ENCODE measurements at places on chromosomes 12 and 14. TPM values are rescaled to one million over a fixed set of nuclear protein-coding genes. Genes with fewer than 3 reads are reported as not detected.

- H3K27me3 ChIP-seq: peaks cover 27% of the 10 kb centered on the region
- H3K4me1 ChIP-seq: no peaks in the 10 kb centered on the region
- no peaks in the 10 kb centered on the region for H3K36me3 ChIP-seq
- DNase-seq: no peak
- H3K27ac ChIP-seq: no peak overlapping the region
These were observed 161.1 kb upstream of the FOXN3 start for GRCh38 chr14:89578156-89578555.

DNA sequence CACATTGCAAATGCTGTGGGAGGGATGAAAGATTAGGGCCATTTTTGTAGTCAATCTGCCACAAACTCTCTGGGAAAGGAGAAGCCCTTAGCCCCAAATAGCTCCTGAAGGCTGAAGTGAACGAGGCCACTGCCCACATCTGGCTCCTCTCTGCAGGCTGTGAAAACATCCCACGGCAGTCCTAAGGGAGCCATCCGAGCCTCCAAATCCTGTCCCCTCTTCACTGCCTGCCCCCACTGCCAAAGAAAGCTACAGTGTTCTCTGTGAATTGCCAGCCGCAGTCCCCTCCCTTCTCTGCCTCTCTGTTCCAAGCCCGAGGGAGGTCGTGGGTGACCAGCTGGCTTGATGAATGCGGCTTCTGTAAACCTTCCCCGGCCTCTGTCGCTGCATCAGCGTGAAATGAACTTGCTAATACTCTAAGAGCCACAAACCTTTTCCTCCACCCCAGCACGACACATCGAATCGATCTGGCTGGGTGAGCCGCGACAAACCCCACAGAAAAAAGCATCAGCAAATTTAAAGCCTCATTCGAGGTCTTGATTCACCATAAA lies 180.7 kb upstream of the NRXN3 start:
- H3K27ac ChIP-seq: no peak overlapping the region
- no peaks in the 10 kb centered on the region for H3K4me1 ChIP-seq
- DNase-seq: no peak
- H3K27me3 ChIP-seq: peaks cover 63% of the 10 kb centered on the region
- no peaks in the 10 kb centered on the region for H3K36me3 ChIP-seq
- no peak overlapping the region for H3K4me3 ChIP-seq

DNA sequence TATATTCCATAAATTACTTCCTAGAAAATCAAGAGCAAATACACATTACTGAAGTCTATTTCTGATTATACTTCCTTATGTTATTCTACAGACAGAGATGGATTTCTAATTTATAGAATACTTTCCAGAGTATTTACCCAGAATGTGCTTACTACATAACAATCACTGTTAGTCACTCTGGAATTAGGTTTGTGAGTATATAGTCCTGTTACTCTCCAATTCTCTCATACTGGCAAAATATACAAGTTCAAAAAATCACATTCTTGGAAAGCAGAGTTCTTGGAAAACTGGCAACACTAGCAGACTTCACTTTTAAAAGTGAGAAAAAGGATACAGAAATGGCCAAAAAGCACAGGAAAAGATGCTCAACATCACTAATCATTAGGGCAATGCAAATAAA lies 7.3 kb downstream of the PPP2R5E start:
- no peak overlapping the region for H3K27ac ChIP-seq
- DNase-seq: no peak
- no peaks in the 10 kb centered on the region for H3K27me3 ChIP-seq
- peaks cover 44% of the 10 kb centered on the region for H3K36me3 ChIP-seq
- no peak overlapping the region for H3K4me3 ChIP-seq

DNA sequence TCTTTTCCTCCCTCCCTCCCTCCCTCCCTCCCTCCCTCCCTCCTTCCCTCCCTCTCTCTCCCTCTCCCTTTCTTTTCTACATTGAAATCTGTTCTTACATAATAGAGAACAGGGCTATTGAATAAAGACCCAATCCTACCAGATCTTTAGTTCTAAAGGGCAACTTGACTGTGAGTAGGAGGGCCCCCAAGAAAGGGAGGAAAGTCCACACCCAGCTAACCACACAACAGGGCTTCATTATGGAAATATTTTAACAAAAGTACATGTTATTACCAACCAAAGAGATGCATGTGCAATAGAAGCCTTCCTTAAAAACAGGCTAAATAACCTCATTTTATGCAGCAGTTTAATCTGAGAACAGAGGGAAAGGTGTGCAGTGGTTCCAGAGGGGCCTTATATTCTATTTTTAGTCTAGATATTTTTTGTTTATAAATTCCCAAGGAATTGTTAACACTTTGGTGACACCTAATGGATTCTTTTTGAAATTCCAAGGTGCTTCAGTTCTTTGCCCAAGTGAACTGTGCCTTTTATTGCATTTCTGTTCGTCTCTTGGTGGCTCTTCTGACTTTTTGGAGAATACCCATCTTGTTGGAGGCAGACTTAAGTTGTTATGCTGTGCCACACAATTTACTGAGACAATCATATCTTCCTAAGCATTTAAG lies 63.0 kb downstream of the GNS start:
- peak; percentile 37 for DNase-seq
- no peak overlapping the region for H3K4me3 ChIP-seq
- H3K27ac ChIP-seq: no peak overlapping the region
- H3K27me3 ChIP-seq: no peaks in the 10 kb centered on the region
- H3K36me3 ChIP-seq: no peaks in the 10 kb centered on the region

- H3K4me1 ChIP-seq: no peaks in the 10 kb centered on the region
- no peaks in the 10 kb centered on the region for H3K36me3 ChIP-seq
- no peaks in the 10 kb centered on the region for H3K27me3 ChIP-seq
- DNase-seq: no peak
These were observed 37.3 kb downstream of the KIF21A start for GRCh38 chr12:39405580-39405979.

GRCh38 chr14:31700282-31701074 lies 139.3 kb downstream of the NUBPL start:
- no peak for DNase-seq
- no peak overlapping the region for H3K27ac ChIP-seq
- H3K27me3 ChIP-seq: no peaks in the 10 kb centered on the region
- H3K36me3 ChIP-seq: no peaks in the 10 kb centered on the region
- H3K4me1 ChIP-seq: no peaks in the 10 kb centered on the region
- no peak overlapping the region for H3K4me3 ChIP-seq

GRCh38 chr12:67545298-67545697 lies 103.2 kb upstream of the DYRK2 start:
- H3K4me3 ChIP-seq: no peak overlapping the region
- no peak overlapping the region for H3K27ac ChIP-seq
- no peaks in the 10 kb centered on the region for H3K27me3 ChIP-seq
- H3K36me3 ChIP-seq: no peaks in the 10 kb centered on the region

- no peak overlapping the region for H3K4me3 ChIP-seq
- H3K27ac ChIP-seq: no peak overlapping the region
- H3K36me3 ChIP-seq: no peaks in the 10 kb centered on the region
- no peak for DNase-seq
- peaks cover 20% of the 10 kb centered on the region for H3K27me3 ChIP-seq
- H3K4me1 ChIP-seq: no peaks in the 10 kb centered on the region
These were observed 420.5 kb downstream of the TMEM132D start for GRCh38 chr12:129483111-129483893.

Gene LRTM2
- total RNA-seq: not detected

Gene MEG3
- not detected for total RNA-seq

Gene TFCP2
- total RNA-seq: 25.7 TPM

Gene MGAT4C
- total RNA-seq: not detected

Gene NFYB
- 36.7 TPM for total RNA-seq

Gene MUCL1
- not detected for total RNA-seq

Gene CLEC9A
- not detected for total RNA-seq

Gene ATG14
- 13.6 TPM for total RNA-seq
